ENCODE measurements at places on chromosomes 11 and 22. TPM values are rescaled to one million over a fixed set of nuclear protein-coding genes. Genes with fewer than 3 reads are reported as not detected.

DNA sequence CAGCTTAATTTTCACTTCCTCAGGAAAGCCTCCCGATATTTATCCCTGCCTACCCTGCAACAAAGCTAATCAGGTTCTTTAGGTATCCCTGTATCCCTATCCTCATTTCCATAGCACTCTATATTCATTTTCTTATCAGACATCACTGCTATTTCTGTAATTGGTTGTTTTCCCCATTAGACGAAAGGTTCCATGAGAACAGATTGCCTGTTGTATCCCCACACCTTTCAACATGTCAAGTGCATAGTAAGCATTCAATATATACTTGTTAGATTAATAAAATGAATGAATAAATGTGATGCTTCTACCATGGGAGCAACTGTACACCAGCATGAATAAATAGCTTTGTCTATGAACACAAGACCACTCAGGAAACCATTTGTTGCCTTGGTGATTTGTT lies 499.8 kb downstream of the DLG2 start:
- no peak overlapping the region for H3K27ac ChIP-seq
- H3K4me1 ChIP-seq = no peaks in the 10 kb centered on the region
- no peaks in the 10 kb centered on the region for H3K36me3 ChIP-seq
- no peaks in the 10 kb centered on the region for H3K27me3 ChIP-seq

DNA sequence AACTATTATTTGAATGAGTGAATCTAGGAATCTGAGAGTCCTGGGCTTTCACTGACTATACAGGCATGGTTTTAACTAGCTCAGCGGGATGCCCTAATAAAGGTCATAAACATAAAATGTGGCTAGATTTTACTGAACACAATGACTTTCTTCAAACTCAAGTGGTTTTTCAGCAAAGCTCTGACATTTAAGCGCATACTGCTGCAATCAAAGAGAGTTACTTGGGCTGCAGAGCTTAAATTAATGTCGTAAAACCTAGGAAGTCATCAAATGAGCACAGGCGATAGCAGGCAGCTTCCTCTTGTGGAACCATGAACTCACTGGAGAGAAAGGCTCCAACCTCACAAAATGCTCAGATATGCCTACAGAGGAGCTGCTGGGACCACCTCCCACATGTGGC lies 6.7 kb downstream of the CSNK2A3 start:
- no peak for DNase-seq
- H3K36me3 ChIP-seq = no peaks in the 10 kb centered on the region
- H3K4me1 ChIP-seq = no peaks in the 10 kb centered on the region
- no peak overlapping the region for H3K27ac ChIP-seq

DNA sequence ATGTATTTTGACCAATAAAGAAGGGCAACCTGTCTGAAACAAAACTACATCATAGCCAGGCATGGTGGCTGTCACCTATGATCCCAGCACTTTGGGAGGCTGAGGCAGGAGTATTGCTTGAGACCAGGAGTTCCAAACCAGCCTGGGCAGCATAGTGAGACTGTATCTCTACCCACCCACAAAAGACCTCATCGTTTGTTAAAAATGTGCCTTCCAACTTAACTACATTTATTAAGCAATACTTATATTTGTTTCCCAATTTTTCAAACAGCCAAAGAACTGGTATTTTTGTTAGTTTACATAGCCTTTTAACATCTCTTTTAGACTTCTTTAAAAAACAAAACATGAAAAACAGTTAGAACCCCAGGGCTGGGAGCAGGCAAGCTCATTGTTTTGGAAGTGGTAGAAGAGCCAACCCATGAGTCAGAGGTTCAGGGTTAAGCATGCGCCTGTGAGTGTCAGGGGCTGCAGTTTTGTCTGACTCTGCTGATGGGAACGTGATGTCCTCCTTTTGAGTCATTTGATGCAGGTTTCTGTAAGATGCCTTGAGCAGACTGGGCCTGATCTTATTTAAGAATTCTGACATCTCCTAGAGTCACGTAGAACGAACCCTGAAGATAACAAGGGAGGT lies 53.9 kb upstream of the CRTAM start:
- no peaks in the 10 kb centered on the region for H3K36me3 ChIP-seq
- no peaks in the 10 kb centered on the region for H3K27me3 ChIP-seq
- H3K27ac ChIP-seq = peak overlapping the region; percentile 28
- no peak overlapping the region for H3K4me3 ChIP-seq
- DNase-seq = no peak
- no peaks in the 10 kb centered on the region for H3K4me1 ChIP-seq

- H3K27ac ChIP-seq = no peak overlapping the region
- no peak for DNase-seq
- H3K4me1 ChIP-seq = peaks cover 3% of the 10 kb centered on the region
- H3K36me3 ChIP-seq = no peaks in the 10 kb centered on the region
- no peak overlapping the region for H3K4me3 ChIP-seq
These were observed 31.9 kb upstream of the FTH1 start for GRCh38 chr11:61999141-61999975.

DNA sequence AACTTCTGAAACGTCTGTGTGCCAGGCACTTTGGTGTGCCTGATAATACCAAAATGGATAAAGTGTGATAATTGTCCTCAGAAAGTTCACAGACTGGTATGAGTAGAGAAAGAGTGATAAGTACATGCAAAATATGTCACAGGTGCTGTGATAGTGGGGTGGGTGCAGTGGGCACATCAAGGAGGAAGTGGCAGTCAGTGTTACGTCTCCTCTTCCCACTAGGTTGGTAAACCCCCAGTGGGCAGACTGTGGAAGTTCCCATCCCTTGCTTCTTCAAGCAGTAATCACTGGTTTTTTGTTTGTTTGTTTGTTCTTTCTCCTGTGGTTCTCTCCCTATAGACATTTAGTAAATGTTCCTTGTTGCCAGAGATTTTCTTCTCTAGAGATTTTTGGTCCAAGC lies 5.4 kb downstream of the RNF121 start:
- H3K4me3 ChIP-seq = no peak overlapping the region
- no peaks in the 10 kb centered on the region for H3K27me3 ChIP-seq
- no peaks in the 10 kb centered on the region for H3K36me3 ChIP-seq
- DNase-seq = peak; percentile 30
- peaks cover 4% of the 10 kb centered on the region for H3K4me1 ChIP-seq

DNA sequence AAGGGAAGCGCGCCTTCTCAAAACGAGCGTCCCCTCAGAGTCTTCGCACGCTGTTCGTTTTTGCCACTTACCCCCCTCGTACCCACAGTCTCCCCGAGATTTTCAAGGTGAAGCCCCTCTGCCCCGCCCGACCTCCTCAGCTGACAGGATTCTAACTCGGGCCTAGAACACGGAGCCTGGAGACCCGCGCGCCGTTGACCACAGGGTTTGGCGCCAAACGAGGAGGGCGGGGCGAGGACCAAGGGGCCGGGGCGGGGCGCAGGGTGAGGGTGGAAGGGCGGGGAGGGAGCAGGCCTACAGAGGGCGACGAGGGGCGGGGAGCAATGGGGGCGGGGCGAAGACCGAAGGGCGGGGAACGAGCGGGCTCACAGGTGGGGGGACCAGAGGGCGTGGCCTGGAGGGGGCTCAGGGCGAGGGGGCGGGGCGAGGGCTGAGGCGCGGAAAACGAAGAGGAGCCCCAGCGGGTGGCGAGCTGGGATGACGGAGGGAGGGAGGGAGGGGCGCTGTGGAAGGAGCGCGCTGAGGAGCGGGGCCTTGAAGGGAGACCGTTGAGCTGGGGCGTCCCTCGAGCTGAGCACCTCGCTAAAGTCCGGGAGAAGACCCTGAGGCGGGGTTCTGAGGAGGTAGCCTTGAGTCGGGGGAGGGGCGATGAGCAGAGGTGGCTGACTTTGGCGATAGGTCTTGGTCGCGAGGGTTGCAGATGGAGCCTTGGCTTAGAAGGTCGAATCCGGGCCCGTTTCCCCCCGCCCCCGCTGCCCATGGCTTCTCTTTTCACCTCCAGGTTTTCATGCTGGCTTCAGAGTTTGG lies at the start of gene DMC1:
Gene DMC1 (minus strand): TSS at position 212 of the 807 bp plus-strand sequence. CDS start 1,927 bp downstream, outside the sequence.
- peak within 1 kb of the TSS; percentile 59 for H3K4me3 ChIP-seq
- peak within 1 kb of the TSS; percentile 61 for H3K27ac ChIP-seq
- no peaks in the 10 kb centered on the region for H3K36me3 ChIP-seq
- H3K27me3 ChIP-seq = no peaks in the 10 kb centered on the region
- H3K4me1 ChIP-seq = peaks cover 5% of the 10 kb centered on the region
- peak; percentile 98 for DNase-seq

DNA sequence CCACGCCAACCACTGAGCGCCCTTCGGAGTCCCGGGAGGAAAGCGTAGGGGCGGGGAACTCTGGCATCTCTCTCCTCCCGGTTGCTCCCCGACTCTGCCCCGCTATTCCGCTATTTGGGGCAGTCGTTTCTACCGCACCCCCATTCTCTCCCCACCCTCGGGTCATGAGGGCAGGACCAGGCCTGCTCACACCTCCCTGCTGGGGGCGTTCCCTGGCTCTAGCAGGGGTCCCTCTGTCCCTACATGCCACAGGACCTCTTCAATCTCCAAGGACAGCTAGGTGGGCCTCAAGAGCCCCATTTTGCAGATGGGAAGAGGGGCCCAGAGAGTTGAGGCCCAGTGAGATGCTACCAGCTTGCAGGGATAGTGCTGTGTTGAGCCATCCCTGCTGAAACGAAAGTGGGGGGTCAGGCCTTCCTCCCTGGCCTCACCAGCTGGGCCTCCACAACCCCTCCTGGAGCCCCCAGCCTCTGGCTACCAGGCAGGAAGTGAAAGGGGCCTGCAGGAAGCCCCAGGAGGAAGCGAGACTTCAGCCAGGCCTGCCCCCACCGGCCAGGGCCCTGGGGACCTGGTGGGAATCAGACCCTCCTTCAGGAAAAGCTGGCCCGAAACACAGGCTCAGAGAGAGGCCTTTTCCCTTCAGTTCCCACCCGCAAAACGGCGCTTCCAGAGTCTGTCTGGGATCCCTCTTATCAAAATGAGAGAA lies 5.5 kb upstream of the SHISA8 start:
- peak overlapping the region; percentile 76 for H3K27ac ChIP-seq
- H3K4me3 ChIP-seq = peak overlapping the region; percentile 51
- H3K27me3 ChIP-seq = no peaks in the 10 kb centered on the region
- H3K36me3 ChIP-seq = no peaks in the 10 kb centered on the region
- peaks cover 16% of the 10 kb centered on the region for H3K4me1 ChIP-seq

DNA sequence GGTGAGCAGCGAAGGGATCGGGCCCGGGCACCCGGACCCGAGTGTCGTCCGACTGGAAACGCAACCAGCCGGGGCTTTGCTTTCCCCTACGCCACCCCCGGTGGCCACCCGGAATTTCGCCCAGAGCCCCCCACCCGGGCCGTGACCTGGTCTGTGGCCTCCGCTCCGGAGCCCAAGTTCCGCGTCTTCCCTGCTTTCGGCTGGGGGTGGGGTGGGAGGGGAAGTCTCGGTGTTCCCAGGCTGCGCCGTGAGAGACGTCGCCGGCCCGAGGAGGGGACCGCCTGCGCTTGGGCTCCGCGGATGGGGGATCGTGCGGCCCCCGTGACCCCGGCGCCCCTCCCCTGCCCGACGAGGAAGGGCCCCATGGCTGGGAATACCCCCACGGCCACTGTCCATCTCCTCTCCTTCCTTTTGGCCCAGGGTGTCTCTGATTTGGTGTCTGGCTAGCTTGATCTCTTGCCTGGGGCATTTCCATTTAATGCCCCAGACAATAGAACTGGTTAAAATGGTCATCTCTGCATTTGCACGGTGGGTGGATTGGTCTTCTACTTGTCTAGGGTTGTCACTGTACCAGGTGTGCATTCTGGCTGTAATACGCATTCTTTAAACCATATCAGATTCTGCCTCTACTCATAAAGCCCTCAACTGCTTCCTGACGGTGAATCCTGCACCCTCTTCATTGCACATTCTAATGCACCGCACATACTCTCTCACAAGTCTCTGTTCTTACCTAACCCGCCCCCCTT lies 789 bp downstream of the SIK2 start:
- peaks cover 11% of the 10 kb centered on the region for H3K4me1 ChIP-seq
- DNase-seq = no peak
- peak overlapping the region; percentile 76 for H3K4me3 ChIP-seq

DNA sequence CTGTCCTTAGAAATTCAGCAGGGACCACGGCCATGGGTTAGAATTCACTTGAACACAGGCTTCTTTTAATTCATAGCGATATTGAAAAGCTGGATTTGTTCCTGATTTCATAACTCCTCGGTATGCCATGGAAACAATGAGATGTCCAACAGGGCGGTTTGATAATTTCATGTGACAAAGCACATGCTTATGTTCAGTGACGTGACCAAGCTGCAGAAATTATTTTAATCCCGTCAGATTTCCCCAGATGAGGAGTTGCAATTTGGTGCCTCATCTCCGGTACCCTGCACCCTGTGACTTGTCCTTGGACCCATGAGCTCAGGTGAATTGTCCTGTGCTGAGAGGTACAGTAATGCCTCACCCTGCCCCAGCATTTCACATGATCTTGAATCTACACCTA lies 81.7 kb downstream of the C11orf91 start:
- no peaks in the 10 kb centered on the region for H3K36me3 ChIP-seq
- H3K27ac ChIP-seq = no peak overlapping the region
- H3K27me3 ChIP-seq = no peaks in the 10 kb centered on the region
- no peak for DNase-seq
- no peak overlapping the region for H3K4me3 ChIP-seq
- no peaks in the 10 kb centered on the region for H3K4me1 ChIP-seq

Gene CCDC157
- 6.3 TPM for total RNA-seq

Gene CASP1
- total RNA-seq = 93.2 TPM

Gene MAPK8IP2
- total RNA-seq = 0.83 TPM

Gene PKDREJ
- 1.3 TPM for total RNA-seq

All from Peyer's patch (tissue), 4 donors.